ENCODE measurements at places on chromosomes 3 and 15.
A peak's percentile ranks its signal among the peaks of the same experiment; 100 is the strongest.

DNA sequence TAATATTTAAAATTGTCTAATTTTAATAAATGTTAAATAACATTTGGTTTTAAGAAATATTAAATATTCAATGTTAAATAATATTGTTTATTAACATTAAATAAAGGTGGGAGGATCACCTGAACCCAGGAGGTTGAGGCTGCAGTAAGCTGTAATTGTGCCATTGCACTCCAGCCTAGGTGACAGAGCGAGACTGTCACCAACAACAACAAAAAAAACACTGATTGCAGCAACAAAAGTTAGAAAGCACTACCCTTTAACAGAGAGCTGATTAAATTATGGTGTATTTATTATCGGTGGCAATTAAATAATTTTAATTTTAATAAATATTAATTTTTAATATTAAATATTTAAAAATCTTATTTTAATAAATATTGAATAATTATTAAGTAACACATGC lies 152.1 kb downstream of the ATG7 start:
- no peak for DNase-seq

GRCh38 chr3:124037326-124037725 lies 45.4 kb upstream of the ROPN1 start:
- peak; percentile 60 for DNase-seq

DNA sequence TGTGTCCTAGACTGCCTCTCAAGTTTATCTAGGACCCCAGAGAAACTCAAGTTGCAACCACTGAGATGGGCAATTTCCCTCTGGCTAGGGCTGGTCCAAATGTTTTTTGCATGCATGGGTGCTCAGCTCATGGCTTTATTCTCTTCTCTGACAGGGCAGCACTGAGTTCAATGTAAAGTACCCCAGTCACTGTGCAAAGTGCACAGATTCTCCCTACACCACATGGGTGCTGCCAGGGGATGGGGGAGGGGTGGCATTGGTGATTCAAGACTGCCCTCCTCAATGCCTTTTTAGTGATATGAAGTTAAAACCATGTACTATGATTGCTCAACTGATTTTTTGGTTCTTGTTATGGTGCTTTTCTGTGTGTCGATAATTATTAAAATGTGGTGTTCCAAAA lies 14.8 kb upstream of the RAD51 start:
- DNase-seq, result no peak

DNA sequence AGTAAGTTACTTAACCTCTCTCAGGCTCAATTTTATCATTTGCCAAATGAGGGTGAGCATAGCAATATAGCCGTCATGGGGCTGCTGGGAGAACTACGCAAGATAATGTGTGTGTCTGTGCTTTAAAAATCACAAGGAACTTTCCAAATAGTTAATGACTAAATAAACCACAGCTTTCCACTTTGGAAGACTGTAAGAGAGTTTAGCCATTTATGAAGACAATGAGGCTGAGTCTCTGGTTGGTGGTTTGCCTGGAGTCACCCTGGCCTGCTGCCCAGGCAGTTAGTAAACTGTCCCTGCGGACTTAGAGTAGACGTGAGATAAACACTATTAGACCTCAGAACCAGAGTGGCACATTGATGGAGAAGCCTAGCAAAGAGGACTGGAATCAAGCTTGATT lies 357.7 kb downstream of the CLSTN2 start:
- DNase-seq, result peak; percentile 97

DNA sequence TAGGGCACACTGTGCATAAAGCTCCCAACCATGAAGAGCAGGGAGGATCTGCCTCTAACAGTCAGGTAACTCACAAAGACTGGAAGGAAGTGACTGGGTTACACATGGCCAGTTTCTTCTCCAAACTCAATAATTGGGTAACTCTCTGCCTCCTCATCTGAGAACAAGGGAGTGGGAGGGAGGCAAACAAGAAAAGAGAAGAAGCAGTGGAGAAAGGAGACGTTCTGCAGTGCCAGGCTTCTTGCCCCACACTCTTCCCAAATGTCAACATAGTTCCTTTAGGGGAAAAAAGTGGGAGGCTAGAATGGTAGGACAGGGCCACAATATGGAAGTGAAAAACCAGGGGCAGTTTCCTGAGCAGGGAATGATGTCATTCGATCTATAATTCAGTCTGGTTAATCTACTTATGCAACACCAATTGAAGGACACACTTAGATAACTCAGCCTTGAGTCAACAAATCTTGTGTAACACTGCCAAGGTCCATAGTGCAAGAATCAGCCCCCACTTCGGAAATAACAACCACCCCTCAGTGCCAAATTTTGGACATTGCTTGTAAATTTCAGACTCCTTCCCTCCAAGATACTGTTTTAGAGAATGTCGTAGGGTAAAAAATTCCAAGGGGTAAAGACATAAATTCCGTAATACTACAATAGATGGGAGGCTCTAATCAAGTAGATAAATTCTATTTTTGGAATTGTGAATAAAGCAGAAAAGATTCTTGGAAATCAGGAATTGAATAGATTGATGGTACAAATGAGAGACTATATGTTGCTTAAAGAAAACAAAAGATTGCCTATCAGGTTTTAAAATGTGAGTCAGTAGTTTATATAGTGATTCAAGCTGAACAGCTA lies 143.0 kb downstream of the LPP start:
- DNase-seq, result peak; percentile 66

DNA sequence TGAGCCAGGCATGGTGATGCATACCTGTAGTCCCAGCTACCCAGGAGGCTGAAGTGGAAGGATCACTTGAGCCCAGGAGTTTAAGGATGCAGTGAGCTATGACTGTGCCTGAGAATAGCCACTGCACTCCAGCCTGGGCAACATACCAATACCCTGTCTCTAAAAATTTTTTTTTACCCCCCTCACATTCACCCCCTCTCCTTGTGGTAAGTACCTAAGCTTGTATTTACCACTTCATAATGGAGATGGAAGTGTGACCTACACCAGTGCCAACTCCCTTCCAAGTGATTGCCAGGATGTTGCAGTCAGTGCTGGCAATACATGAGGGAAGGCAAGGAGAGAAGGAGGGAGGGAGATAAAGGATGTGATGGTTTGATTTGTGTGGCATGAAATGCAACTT lies 84.2 kb downstream of the LRRC28 start:
- no peak for DNase-seq

DNA sequence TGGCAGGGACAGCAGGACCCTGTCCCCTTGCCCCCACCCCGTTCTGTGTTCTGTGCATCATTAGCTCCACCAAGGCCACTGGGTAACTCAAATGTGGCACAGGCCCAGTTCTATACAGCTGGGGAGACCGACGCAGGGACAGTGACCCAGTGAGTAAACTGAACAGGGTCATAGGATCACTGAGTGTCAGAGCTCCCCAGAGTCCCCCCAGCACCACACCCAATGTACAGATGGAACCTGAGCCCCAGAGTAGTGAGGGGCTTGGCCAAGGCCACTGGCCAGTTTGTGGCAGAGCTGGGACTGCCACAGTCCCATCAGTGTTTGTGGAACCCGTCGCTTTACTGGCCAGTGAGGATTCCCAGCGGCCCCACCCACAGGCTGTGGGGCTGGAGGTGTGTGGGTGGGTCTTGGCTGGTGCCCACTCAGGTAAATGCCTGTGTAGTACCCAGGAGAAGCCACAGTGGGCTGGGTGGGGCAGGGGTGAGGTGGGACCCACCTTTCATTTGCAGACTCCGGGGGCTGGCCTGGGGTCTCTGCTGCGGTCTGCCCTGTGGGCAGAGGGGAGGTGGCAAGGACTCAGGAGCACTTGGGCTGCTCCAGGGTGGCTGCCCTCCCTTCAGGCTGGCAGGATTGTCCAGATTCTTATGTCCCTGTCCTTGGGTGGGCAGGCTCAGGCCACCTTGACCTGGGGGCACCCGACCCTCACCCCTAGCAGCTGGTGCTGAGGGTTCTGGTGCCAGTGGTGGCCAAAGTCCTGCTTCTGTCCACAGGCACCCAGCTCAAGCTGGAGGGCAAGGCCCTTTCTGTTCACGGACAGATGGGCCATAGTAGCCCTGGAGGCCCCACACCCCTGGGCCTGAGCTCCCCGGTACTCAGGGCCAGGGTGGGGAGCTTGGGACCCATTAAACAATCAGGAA lies 11.6 kb upstream of the CLK3 start:
- DNase-seq, result no peak

DNA sequence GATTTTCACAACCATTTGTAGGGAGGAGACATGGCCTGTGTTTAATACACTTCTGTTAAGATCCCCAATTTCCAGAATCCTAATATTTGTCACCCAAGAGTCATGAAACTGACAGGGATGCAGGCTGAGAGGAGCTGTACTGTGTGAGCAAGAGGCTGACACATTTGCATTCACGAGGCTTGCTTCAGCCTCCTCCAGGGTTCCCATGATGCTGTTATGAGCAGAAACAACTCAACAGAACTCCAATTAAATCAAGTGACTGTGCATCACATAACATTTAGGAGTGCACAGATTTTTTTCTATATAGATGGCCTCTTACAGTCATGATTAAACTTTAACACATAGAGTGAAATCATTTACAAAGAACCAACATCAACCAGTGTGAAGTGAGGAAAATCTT lies 292.3 kb upstream of the STT3B start:
- DNase-seq, result no peak

GRCh38 chr3:129576514-129577352 lies 29.7 kb downstream of the PLXND1 start:
- no peak for DNase-seq

DNA sequence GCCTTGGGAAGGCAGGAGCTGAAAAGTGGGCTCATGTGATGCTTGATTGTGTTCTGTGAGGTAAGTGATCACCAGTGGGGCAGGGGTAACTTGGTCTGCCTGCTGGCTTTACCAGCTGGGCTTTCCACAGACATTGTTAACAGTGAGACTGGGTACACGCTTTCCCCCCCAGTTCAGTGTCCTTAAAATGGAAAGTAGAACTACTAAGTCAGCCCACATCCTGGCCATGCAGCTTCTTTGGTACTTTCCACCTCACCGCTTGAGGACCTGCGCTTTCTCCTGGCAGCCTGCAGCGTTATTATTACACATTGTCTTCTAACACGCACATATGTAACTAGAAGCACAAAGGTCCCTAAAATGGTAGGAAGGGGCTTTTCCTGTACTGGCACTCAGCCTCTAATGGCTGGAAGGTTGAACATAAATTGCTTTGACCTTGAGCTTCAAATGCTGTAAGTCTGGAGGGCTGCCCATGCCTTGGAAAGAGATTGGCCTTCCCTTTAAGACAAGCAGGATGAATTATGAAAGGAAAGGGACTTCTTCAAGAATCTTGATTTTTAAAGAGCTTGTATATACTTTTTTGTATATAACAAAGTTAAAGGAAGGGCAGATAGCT lies 216.1 kb upstream of the ROPN1 start:
- DNase-seq, result no peak

- DNase-seq, result peak; percentile 32
Measured at GRCh38 chr15:48388016-48388851, 57.0 kb downstream of the DUT start.

- DNase-seq, result peak; percentile 34
Measured at GRCh38 chr3:146746190-146746589, 141.0 kb upstream of the PLSCR5 start.

DNA sequence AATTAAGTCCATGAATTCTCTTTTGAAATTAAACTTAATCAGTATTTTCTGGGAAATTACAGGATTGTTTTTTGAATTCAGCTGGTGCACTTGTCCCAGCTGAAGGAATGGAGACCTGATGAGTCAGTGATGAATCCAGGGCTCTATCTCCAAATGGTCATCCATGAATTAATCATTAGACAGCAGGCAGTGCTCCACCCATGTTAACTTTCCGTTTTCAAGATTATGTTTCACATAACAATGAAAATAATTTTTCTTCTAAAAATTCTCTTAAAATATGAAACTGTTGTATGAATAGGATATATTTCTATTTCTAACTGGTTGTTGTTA lies 13.9 kb upstream of the PAQR9 start:
- peak; percentile 58 for DNase-seq

- DNase-seq, result no peak
Measured at GRCh38 chr3:51706788-51707731, at the start of gene GRM2. Gene GRM2 (plus strand): TSS chr3:51707068. CDS start chr3:51708984, 1,916 bp downstream.

DNA sequence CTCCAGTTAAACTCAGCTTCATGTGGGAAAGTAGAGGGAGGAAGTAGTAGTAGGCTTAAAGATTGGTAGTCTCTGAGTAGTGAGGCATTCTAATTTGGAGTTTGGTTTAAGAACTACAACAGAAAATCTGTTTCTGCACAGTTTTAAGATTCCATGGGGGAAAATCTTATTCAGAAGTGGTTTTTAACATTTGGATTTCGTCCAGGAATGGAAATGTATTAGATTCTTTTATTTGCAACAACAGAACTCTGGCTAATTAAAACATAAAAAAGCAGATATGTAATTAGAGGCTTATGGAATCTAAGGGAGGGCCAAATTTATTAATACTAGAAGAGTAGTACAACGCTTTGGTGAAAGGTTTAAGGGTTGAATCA lies 36.0 kb downstream of the NECTIN3 start:
- no peak for DNase-seq

DNA sequence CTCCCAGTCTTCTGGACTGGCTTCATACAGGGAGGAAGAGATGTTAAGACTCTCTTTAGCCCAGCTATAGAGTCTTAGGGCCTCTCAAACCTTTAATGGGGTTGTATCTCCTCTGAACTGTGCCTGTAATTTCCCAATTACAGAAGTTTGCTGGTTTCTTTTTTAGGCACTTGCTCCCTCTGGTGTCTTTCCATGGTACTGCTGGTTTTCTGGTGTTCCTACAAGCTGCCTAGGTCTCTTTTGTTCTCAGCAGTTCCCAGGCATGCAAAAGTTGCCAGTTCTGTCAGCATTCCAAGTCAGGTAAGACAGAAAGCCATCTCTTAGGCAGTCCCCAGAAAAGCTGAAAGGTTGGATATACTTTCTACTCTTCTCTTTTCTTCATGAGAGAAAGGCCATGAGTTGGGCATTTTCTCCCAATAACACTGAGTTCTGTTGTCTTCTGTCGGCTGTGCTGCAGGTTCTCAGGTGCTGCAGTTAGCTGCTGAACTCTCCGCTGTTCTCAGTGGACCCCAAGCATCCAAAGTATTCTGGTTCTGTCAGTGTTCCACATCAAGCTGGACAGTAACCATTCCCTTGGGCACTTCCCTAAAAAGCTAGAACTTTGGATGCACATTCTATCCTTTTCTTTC lies 54.4 kb upstream of the EHHADH start:
- DNase-seq, result peak; percentile 48

GRCh38 chr3:66392512-66392911 lies 108.3 kb downstream of the LRIG1 start:
- no peak for DNase-seq

DNA sequence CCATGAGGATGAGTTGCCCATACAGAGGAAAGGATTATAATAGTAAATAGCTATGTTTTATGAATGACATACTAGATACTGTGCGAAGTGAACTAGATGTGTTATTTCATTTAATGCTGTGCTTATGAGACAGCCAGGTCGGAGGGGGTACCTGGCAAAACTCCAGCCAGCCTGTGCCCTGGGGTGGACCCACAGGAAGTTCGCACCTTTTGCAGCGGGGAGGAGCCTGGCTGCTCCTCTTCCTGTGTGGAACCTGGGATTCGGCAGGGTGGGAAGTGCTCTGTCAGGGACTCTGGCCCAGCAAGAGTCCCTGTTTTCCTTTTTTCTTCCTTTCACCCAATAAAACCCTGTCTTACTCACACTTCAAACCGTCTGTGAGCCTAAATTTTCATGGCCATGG lies 452.2 kb downstream of the IL5RA start:
- no peak for DNase-seq

All from M059J (cell line).